Cortex of kidney (tissue), 1 donor: ENCODE measurements at places on chromosomes 7 and 10.

DNA sequence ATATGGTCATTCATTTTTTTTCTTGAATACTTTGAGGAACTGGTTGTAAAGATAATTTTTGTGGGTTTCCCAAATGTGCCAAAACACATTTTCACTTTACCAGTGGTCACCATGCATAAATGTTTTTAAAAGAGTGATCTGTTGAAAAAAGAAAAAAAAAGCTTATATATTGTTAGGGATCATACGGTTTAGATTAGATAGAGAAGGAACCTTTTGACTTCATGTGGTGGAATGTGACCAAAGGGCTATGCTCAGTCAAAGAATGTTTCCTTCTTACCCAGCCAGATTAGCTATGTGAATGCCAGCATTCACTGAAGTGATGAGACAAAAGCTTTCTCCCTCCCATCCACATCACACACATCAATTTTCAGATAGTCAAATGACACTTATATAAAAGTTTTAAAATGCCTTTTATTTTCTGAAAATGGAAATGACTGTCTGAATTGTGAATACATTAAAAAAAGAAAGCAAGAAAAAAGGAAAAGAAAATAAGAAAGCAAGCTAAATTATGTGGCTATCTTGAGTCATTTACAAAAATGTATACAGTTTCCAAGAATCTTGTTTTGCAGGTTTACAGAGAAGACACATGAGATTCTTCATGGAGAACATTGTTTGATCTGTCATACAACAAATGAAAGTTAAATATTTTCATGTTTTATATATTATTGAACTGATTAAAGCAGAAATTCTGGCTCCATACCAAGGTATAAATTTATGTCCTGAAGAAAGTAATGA, 8.6 kb upstream of the CPED1 start:
- no peak for DNase-seq

GRCh38 chr10:84334811-84335210, 6.4 kb downstream of the CCSER2 start:
- no peak for DNase-seq

DNA sequence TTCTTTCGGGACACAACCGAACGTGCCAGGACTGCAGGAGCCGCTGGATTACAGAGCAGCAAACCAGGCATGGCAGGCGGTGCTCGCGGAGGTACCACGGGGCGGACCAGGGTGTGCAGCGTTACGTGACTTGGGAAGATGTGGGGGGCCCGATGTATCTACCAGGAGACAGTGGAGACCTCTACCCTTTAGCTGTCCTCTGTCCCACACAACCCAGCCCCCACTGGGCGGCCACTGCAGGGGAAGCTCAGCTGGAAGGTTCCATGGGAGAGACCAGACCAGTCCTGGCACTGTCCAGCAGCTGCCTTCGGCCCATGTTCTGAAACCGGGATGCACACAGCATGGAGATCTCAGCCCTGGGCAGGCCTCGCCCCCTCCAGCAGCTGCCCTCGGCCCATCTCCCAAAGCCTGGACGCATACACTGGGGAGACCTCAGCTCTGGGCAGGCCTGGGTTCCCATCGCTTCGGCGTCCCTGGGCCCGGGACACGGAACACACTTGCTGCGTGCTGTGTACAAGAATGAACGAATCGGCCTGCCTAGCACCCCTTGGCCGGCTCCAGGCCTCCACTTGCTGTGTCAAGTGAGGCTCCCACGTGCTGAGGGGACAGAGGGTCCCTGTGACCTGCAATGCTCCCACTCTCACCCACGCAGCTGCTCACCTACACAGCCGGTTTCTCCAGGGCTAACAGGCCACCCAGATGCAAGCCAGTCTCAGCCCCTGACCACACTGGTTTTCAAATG, 177.4 kb downstream of the ELFN1 start:
- no peak for DNase-seq

- no peak for DNase-seq
These were observed 200.3 kb upstream of the PRSS1 start for GRCh38 chr7:142548978-142549377.

GRCh38 chr7:37109016-37109683, 339.5 kb downstream of the ELMO1 start:
- no peak for DNase-seq

DNA sequence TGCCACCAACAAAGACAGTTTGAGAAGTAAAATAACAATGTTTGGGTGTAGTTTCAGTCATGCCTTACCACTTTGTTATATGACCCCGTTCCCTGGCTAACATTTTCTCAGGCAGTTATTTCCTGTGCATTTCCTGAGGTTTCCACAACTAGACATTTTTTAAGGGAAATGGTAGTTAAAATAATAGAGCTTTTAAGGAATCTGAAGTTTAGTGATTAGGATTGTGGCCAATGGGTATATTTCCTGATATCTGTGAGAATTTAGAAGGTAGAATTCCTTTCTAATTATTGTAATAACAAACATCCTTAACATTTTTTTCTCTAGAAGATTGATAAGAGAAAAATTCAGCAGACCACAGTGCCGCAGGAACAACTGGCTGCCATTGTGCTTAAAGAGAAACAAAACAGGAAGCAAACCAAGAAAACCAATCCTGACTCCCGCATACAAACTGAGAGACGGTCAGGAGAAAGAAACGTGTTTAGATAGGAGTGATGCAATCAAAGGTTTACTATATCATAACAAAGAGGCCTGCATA, 193.6 kb downstream of the MBL2 start:
- no peak for DNase-seq

DNA sequence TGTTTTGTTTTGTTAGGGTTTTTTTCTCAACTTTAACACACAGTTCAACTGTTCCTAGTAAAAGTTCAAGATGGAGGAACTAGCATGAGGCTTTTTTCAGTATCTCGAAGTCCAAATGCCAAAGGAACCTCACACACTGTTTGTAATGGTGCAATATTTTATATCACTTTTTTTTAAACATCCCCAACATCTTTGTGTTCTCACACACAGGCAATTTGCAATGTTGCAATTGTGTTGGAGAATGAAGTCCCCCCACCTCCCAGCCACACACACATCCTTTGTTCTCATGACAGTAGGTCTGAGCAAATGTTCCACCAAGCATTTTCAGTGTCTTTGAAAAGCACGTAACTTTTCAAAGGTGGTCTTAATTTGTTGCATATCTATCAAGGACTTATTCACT, 120.9 kb downstream of the TWIST1 start:
- DNase-seq, result no peak

DNA sequence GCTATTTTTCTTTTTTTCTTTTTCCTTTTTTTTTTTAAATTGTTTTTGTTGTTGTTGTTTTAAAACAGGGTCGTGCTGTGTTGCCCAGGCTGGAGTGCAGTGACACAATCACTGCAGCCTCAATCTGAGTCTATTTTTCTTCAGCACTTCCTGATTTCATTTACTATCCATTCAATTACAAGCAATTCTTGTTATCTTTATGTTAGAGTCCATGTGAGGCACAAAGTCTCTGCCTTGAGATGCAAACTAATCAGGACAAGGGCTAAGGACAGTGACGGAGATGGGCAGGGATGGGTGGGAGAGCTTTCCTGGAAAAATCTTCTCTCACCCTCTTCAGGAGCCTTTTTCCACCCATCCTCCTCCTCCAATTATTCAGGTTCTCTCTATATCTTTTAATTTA, 157.3 kb upstream of the AUTS2 start:
- no peak for DNase-seq

DNA sequence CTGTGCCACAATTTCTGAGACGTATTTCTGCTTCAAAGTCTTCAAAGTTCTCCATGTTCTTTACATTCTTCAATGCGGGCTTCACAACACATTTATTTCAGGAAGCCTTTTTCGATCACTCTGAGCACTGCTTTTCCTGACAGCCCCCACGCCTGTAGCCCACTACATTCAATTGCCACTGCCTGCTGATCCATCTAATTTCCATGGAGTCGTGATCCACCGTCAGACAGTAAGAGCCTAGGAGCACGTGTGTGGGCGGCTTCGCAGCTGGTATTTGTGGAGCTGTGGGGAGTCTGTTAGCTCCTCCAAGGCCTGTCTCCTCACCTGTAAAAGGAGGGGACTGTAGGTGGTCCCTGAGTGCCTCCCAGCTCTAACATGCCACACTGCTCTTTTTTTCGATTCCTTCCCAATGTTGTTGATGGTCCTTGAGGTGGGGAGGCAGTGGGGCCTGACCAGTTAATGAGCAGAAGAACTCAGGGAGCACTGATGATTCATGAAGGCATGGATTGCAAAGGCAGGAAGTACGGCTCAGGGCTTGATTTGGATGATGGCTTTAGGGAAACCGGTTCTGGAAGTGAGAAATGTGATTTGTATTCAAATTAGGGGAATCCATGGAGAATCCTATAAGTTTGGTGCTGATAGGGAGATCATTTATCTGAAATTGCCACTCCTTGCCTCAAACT, 401.1 kb upstream of the PODXL start:
- DNase-seq, result no peak

DNA sequence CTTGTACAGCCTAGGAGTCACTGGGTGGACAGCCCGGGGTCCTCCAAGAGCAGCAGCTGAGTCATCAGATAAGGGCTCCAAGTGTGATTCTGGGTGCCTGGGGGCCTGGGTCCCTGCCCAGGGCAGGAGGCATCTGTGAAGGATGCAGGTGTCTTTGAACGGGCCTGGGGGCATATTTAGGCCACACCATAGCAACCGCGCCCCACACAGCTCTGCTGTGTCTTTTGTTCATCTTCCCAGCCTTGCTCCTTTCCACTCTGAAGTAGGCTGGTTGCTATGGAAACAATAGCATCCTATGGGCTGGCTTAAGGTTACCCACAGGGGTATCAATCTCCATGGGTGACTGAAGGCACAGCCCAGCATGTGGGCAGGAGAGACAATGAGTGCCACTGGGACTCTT, 324.7 kb downstream of the TCERG1L start:
- DNase-seq, result no peak

- no peak for DNase-seq
These were observed 61.9 kb downstream of the TES start for GRCh38 chr7:116271963-116272886.

GRCh38 chr10:47336387-47337134, 11.6 kb upstream of the RBP3 start:
- DNase-seq, result no peak

DNA sequence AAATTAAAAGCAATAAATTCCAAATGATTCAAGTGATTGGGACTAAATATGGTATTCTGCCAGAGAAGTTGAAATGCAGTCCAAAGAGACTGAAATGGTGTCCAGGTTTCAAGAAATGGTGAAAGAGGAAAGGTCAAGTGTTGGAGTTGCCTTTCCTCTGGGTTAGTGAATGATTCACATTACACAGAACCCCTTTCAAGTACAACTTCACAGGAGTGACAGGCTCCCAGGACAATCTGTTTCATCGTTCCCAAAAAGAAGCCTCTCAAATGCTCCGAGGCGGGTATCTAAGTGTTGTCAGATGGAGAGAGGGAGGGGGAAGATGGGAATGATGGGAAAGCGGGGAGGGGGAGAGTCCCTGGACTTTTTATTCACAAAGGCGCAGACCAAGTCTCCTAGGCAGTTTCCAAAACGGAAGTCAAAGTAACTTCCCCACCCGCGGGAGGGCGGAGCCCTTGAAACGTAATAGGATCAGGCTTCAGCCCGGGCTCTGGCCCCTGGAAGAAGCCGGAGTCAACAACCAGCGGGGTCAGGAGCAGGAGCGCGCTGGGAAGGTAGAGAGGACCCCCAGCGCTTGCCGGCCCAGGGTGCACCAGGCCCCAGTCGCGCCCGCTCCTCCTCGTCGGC, 754 bp downstream of the SLC25A13 start:
- no peak for DNase-seq

DNA sequence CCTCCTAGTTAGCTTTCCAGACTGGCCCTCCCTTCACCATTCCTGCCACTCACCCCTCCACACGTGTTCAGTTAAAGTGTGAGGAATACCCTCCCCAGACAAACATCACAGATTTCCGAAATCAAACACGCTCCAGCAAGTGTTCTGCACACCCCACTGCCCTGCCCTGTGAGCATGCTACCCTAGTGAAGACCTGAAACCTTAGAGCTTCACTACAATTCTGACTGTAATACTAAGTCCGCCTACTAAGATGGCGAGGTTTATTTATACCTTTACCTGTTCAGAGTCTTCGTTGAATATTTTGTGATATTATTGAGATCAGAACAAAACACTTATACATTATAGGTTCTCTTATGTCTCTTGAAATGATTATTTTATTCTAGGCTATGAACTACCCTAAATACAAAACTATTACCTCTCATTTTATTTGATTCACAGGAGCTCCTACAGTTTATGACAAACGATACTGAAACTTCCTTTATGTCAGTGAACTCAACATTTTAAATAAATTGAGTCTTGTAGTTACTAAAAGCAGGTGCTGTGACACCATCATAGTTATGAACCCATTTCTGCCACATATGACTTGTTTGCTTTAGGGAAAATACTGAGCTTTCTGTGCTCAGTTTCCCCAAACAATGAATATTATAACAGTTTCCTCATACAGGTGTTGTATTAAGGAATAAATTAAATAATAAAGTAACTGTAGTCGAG, 8.6 kb downstream of the SCIN start:
- no peak for DNase-seq

DNA sequence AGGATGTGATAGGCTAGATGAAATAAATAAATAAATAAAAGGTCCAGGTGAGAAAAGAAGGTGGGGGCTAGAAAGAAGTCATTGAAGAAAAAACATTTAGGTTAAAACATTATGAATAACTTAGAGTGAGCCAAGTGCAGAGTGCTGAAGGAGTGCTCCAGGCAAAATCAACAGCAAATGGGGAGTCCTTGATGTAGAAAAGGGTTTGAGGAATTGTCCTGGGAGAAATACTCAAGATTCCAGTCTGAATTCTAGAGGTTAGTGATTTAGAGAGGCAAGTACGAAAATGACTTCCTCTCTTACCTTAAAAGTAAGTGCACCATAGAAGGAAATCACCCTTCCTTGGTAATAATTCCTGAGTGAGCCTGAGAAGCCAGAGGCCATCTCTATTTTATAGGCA, 19.7 kb downstream of the CAV1 start:
- DNase-seq, result no peak
